ENCODE measurements at places on chromosomes 12 and 14. TPM values are rescaled to one million over a fixed set of nuclear protein-coding genes. Genes with fewer than 3 reads are reported as not detected.

Gene SCNN1A
- total RNA-seq, result 9.4 TPM

Gene RBP5
- total RNA-seq, result not detected

Gene AICDA
- total RNA-seq, result not detected

Gene SIX4
- total RNA-seq, result 9.1 TPM

Gene NUDT14
- total RNA-seq, result 8.2 TPM

Gene EFS
- total RNA-seq, result 8.6 TPM

Gene GCN1
- total RNA-seq, result 42.9 TPM

Gene ANP32D
- total RNA-seq, result not detected

Gene LUM
- total RNA-seq, result 252 TPM

Gene TRIM9
- total RNA-seq, result 0.09 TPM

Gene CYP46A1
- total RNA-seq, result under 0.01 TPM

Gene TRMT61A
- 12.1 TPM for total RNA-seq

Gene ADAM20
- total RNA-seq, result 0.17 TPM

Gene C12orf60
- 1.4 TPM for total RNA-seq

Gene KIF5A
- 0.17 TPM for total RNA-seq

Gene KLRC1
- not detected for total RNA-seq

Gene OR10A7
- total RNA-seq, result not detected

Gene GPR162
- total RNA-seq, result 3.7 TPM

Gene TUBA1A
- 310 TPM for total RNA-seq
